ENCODE measurements at places on chromosomes 1 and 21. TPM values are rescaled to one million over a fixed set of nuclear protein-coding genes. Genes with fewer than 3 reads are reported as not detected.

Gene ENAH
- polyA plus RNA-seq = 69.8 TPM

Gene OR14K1
- polyA plus RNA-seq = not detected

DNA sequence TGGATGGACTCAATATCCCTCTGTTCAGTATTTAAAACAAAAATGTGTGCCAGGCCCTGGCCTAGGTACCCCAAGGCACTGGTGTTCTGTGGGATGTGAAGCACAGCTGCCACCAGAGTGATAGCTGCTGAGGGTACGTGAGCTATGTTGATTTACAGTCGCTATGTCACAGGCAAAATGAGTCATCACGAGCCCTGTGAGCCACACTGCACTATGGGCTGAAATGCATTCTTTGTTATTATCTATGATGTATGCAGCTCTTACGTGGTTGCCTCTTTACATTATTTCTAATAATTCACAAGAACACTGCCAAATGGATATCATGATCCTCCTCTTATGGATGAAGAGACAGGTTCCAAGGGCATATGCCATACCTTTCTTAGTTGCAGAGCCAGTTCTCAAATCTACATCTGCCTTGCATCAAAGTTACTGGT is 2.1 kb downstream of the TEX38 start:
- no peak for DNase-seq

GRCh38 chr1:3258386-3259003 is 189.5 kb downstream of the PRDM16 start:
- DNase-seq = peak; percentile 38

DNA sequence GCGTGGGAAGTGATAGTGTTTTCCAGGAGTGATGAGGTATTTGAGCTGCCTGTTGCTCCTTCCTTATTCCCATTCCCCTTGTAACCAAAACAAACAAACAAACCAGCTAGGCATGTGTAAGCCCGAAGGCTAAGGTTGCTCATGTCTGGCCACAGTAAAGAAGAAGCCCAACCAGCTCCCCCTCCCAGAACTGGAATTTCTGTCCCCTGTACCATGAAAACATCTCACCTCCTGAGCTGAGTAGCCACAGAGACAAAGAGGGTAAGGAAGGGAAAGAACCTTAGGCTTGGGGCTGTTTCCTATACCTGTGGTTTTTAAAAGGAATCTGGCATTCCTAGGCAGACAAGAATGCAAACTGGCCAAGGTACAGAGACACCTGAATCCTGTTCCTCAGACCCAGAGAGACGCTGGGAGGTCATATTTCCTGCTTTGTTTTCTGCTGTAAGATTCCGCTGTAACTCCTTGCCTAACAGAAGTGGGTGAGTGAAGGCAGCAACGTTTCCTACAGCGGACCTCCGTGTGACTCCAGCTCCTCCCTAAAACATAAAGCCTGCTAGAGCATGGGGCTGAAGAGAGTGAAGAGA is 41.7 kb upstream of the RAB4A start:
- peak; percentile 68 for DNase-seq
